ENCODE measurements at places on chromosomes 13 and 19. TPM values are rescaled to one million over a fixed set of nuclear protein-coding genes. Genes with fewer than 3 reads are reported as not detected.

The SBSN gene
- 0.65 TPM for total RNA-seq

The ZNF223 gene
- 6.2 TPM for total RNA-seq

The CGB1 gene
- not detected for total RNA-seq

The ZNF415 gene
- total RNA-seq = 11.2 TPM

The CYP2S1 gene
- not detected for total RNA-seq

The SHISA2 gene
- total RNA-seq = not detected

The ETHE1 gene
- 46.4 TPM for total RNA-seq

The MLLT1 gene
- 21.6 TPM for total RNA-seq

The STOML3 gene
- total RNA-seq = not detected

The TGFBR3L gene
- total RNA-seq = 0.73 TPM

The CEACAM8 gene
- total RNA-seq = not detected

The SH2D3A gene
- total RNA-seq = not detected

The SPTBN4 gene
- total RNA-seq = 2.3 TPM

The TBC1D4 gene
- total RNA-seq = 43.0 TPM
